ENCODE measurements at places on chromosomes 7 and 10. TPM values are rescaled to one million over a fixed set of nuclear protein-coding genes. Genes with fewer than 3 reads are reported as not detected.

DNA sequence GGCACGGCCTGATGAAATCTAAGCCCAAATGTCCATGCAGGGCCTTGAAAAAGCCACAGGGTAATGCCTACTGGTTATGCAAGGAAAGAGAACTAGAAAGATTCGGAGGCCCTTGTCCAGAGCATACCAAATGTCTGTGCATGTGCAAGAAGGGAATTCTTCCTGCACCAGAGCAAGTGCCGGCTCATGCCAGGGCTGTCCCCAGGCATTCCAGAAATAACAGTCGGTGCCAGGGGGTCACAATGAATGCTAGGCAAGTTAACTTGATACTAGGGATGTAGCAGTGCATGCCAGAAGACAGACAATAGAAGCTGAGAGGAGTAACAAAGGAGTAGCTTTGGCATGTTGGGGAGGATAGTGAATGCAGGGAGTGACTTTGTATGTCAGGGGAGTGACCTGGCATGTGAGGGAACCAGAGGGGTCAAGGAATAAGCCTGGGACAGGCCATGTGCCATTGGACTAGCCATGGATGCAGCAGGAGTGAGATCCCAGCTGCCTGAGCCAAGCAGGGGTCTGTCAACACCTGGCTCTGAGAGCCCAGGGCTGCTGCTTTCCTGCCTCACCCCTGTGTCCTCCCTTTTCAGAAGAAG is 119.5 kb upstream of the UNC5B start:
- no peak for DNase-seq

GRCh38 chr7:23938937-23939552 is 229.0 kb downstream of the STK31 start:
- DNase-seq = peak; percentile 84

DNA sequence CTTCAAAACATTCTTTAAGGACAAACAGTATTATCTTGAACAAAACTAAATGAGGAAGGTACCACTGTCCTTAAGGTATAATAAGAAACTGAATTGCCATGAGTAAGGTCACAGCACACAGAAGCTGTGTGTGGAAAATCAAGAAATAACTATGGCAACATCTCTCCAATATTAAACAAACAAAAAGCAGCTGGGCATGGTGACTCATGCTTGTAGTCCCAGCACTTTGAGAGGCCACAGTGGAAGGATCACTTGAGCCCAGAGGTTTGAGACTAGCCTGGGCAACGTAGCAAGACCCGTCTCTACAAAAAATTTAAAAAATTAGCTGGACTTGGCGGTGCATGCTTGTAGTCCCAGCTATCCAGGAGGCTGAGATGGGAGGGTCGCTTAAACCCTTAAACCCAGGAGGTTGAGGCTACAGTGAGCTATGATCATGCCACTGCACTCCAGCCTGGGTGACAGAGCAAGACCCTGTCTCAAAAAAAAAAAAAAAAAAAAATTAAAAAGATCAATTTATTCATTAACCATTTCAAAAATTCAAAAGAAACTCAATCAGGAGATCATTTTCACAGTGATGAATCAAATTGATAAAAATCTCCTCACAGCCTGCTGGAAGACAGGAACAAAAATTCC is 195.4 kb downstream of the SKIDA1 start:
- DNase-seq = peak; percentile 60

- DNase-seq = no peak
These were observed 58.9 kb downstream of the PRKAR2B start for GRCh38 chr7:107103369-107103768.

- no peak for DNase-seq
These were observed 62.5 kb downstream of the PIK3CG start for GRCh38 chr7:106927536-106927935.

- peak; percentile 24 for DNase-seq
These were observed 134.1 kb downstream of the SPAG6 start for GRCh38 chr10:22479419-22479818.

DNA sequence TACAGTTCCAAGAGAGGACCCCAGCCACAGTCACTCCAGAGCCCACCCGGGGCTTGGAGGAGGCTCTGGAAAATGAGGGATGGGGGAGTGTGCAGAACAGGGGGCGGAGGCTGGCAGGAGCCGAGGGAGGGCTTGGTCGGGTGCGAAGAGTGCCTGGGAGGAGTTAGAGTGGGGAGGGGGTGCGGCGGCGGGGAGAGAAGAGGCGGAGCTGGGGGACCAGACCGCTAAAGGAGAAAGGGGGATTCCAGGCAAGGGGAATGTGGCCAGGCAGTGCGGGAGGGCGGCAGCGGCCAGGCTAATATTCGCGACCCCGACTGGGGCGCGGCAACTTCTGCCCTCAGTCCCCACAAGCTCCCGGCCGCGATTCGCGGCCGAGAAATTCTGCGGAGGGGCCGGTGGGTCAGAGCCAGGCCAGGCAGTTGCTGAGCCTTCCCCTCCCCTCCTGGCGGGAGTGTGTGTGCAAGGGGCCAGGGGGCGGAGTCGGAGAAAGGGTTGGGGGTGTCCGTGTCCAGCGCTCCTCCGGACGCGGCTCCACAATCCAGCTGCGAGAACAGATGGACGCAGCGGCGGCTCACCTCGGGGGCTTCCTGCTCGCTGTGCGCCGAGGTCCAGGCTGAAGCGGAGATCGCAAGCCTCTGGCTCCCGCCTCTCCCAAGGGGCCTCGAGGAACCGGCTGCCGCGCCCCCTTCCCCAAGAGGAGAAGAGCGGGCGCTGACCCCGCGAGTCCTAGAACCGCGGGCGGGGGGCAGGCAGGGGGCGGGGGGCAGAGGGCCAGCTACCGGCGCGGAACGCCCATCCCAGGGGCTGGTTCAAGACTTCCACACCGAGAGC is 612 bp upstream of the SLC18A3 start:
- no peak for DNase-seq

- DNase-seq = peak; percentile 12
These were observed 39.6 kb upstream of the ATP6V0A4 start for GRCh38 chr7:138837627-138838026.

GRCh38 chr7:25669961-25670841 is 441.9 kb upstream of the NPVF start:
- peak; percentile 21 for DNase-seq

DNA sequence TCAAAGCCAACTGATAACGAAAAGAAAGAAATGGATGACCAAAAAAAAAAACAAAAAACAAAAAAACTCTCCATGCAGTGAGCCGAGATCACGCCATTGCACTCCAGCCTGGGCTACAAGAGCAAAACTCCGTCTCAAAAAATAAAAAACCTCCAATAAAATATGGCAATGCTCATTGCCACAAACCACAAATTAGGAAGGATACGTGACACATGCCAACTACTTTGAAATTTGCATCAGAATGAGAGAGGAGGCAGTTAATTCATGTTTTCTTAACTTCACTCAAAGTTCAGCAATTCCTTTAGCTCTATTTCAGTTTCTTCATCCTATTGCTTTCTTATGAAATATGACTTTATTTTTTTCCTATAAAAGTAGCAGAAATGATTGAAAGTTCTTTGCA is 398.1 kb upstream of the C7orf33 start:
- no peak for DNase-seq

GRCh38 chr10:49649294-49649693 is 30.2 kb upstream of the C10orf53 start:
- DNase-seq = peak; percentile 51

DNA sequence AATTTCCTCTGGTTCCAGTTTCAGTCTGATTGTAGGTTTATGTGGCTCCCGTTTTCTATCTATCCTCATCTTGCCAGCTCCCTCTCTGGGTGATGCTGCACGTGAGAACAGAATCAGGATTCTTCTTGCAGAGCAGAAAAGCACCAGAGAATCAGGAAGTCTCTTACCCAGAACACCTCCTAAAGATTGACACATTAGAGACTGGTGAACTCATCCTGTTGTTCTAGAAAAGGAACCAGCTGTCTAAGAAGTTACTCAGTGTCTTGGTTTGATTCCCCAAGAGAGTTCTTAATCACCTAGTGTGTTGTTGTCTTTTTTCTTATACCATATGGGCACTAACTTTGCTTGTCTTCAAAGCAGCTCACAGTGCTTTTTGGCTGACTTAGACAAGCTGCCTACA is 152.4 kb downstream of the DGKI start:
- DNase-seq = peak; percentile 7

DNA sequence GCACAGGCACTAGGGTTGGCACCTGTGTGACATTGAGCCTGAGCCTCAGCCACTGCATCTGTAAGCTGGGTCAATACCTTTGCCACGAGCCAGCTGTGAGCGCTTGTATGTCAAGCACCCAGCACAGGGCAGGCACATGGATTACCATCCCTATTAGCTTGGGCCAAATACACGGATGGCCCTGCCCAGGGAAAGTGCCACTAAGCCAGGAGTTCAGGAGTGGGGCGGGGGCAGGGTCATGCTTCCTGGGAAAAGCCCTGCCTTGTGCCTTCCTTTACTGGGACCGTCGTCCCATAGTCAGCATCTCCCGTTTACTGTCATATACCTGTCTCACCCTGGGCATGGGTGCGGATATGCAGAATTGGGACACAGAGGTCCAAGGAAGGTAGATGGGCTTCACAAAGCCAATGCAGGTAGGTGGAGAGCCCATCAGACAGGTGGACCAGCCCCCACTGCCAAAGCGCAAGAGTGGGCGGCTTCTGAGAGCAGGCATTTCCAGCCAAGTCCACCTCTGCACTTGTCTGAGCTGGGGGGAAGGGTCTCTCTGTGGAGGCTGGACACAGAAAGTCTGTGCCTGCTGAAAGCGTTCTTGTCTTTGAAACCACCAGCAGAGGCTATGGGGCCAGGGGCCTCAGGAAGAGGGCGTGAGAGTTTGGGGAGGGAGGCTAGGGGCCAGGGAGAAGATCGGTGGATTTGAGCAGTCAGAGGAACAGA is 72.6 kb downstream of the VWA2 start:
- DNase-seq = no peak

- DNase-seq = no peak
These were observed 62.9 kb downstream of the ENO4 start for GRCh38 chr10:116912162-116912561.

GRCh38 chr7:6248581-6248980 is 23.8 kb downstream of the CYTH3 start:
- DNase-seq = no peak

GRCh38 chr10:123526356-123527064 is 139.6 kb upstream of the GPR26 start:
- no peak for DNase-seq

DNA sequence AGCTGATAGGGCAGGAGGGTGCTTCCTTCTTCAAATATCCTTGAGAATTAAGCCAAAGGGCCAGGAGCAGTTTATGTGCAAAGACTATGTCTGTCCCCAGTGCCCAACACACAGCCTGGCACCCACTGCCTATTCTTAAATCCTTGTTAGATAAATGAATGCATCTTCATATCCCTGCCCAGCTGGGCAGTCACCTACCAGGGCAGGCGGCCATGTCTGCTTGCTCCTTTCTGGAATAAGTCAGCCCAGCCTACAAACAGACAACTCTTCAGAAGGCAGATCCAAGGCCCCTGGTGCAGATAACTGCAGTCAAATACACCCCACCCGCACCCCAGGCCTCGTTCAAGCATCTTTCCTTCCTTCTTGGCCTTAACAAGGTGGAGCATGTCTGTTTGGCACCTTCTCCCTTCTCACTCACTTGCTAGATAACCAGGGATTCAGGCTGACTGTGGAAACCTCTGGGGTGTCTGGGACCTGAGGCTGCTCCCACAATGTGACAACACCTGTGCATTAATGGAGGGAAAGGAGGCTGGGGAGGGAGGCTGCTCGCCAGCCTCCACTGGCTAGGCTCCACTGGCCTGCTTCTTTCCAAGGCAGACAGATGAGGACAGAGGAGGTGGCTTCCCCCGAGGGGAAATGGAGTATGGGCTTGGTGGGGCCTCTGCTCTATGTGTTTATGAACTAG is 59.9 kb upstream of the COL13A1 start:
- DNase-seq = no peak

- no peak for DNase-seq
These were observed 74.4 kb downstream of the CYTH3 start for GRCh38 chr7:6197801-6198551.

Gene PDE6C
- not detected for total RNA-seq

Gene AOAH
- not detected for total RNA-seq

Gene FOXI2
- total RNA-seq = not detected

Gene ZNF804B
- not detected for total RNA-seq

Gene DLG5
- total RNA-seq = 44.0 TPM

Gene TAS2R5
- total RNA-seq = 0.43 TPM

Gene ITIH2
- total RNA-seq = not detected

Data from A673 (cell line).